ENCODE measurements at places on chromosomes 6 and 20.
A peak's percentile ranks its signal among the peaks of the same experiment; 100 is the strongest.

- no peak for DNase-seq
Observed at GRCh38 chr6:157020398-157020797, 243.2 kb downstream of the ARID1B start.

DNA sequence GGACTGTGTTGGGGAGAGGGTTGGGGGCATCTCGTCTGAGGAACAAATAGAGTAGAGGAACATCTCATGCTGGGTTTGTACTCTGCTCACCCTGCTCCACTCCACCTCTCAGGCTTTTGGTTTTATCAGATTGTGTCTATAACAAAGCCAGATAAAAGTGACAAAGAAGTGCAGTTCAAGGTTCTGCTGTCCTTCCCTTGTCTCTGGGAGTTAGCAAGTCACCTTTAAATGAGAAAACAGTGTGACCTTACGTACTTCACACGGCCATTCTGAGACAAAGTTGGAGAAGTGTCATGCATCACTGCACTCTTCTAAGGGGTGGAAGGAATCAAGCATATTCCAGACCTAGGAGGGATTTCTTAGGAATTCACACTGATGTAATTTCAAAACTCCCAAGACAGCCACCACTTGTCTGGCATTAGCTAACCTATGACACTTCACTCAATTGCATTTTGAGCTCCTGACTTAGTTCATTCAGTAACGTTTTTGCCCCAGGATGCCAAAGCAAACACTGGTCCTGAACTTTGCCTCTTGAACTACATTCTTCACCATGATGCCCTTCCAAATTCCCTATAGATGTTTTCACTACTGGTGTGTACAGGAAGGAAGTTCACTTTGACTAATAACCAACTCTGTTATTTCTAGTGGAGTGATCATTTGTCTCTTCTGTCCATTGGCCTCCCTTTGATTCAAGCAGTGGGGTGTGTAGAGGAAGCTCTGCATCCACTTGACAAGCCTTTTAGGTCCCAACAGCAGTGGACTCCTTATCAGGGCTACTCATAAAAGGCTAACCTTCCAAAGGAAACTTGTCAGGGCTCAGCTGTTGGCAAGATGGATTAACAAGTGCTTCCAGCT lies 647.6 kb upstream of the FLRT3 start:
- peak; percentile 13 for DNase-seq

DNA sequence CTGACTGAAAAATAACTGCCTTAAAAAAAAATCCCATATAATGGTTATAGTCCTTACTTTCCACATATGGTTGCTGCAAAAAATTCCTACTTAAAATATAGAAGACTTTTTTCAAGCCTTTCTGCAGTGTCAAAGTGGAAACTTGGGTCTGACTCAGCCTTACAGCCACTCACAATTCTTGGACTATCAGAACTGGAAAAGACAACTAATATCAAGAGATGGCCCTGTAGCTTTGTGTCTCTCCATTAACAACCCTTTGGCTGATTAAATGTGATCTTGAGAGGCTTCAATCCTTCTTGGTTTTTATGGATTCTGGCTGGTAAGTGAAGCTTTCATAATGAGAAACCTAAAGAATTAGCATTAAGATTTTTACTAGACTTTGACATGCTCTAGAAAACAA lies 307.8 kb downstream of the RNGTT start:
- DNase-seq: no peak

- DNase-seq: no peak
Observed at GRCh38 chr6:37920667-37921066, 101.1 kb downstream of the ZFAND3 start.

GRCh38 chr6:142868917-142869316 lies 76.1 kb downstream of the HIVEP2 start:
- no peak for DNase-seq

DNA sequence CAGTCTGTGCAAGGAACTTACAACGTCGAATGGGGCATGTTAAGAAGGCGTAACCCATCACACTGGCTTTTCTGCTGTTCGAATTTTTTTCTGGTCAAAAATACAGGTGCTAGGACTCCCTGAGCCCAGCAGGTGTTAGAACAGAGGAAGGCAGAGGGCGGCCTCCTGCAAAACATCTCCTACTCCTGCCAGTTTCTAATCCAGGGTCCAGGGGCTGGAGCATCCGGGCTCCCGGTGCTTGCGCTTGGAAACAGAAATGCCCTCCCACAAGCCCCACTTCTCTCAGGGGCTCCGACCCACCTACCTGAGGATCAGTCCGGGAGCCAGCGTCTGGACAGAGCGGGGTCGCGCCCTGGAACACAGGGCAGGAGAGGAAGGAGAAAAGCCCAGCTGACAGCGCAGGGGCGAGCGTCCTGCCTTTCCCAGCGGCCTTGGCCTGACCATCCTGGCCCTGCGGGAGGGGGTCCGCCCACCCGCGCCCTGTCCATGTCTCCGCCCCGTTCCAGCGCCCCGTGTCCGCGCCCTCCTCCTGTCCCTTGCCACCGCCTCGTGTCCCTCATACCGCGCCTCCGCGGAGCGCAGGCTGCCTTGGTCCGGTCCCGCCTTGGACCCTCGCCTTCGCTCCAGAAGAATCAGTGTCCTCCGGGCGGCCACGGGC lies 14.8 kb upstream of the LPA start:
- no peak for DNase-seq

DNA sequence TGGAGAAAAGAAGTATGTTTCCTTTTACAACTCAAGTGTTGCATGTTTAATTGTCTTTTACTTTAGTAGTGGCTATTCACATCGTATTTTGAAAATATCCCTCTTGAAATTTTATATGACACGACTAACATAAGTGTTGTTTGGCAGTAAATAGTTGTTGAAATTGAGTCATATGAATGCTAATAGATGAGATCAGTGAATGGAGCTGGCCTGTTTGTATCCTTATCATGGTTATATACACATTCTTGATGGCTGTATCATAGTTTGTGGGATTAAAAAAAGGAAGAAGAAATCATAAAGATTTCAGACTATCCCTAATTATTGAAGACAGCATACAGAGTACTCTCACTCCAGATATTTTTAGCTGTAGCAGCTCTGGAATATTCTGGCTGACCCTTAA lies 8.2 kb upstream of the RAE1 start:
- no peak for DNase-seq

- DNase-seq: peak; percentile 81
Observed at GRCh38 chr6:17311595-17312311, 30.6 kb downstream of the RBM24 start.

DNA sequence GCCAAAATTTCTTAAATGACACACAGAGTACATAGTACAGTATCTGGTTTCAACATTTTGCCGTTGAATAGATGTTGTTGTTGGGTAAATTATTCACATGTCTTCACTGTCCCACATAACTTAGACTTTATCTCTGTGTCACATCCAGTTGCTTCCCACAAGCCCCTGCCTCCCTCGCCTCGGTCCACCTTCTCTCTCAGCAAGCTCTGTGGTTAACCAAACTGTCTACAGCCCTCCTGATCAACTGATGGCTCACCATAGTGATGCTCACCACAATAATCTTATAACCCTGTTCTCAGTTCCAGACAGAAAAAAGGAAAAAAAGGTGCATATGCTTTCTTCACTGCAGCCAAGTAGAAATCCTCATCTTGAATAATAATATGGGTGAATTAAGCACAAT lies 23.0 kb downstream of the IL17F start:
- no peak for DNase-seq

DNA sequence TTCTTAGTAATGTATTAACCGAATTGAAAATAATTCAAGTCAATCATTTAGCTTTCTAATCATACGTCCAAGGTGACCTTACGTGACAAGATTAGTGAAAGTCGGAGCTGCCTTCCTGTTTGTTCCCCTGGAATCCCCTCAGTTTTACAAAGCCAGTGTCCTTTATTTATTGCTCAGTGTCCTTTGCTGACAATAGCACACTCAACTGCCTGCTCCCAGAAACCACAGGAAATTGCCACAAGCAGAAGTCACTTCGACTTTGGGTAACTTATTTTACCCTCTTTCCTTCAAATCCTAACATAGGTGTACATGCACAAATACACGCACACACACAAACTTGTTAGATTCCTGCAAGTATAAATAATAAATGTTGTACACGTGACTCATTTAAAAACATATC lies 1167.7 kb upstream of the ADGRB3 start:
- no peak for DNase-seq

DNA sequence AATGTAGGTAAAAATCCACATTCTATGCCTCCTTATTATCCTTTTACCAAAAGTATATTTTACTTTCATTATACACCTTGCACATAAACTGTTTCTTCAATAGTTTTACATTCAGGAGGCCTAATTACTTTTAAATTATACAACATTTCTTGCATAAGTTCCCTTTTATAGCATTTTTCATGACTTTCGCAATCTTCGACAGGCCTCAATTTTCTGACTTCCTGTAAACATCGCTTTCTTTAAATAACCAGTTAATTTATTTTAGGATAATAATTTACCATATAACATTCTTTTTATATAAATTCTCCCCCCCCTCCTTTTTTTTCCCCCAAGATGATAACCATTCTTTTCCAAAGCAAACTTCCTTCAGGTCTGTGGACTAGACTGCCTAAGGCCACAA lies 9.2 kb downstream of the SLC35A1 start:
- DNase-seq: no peak

- no peak for DNase-seq
Observed at GRCh38 chr6:128720891-128721290, 162.0 kb upstream of the LAMA2 start.

DNA sequence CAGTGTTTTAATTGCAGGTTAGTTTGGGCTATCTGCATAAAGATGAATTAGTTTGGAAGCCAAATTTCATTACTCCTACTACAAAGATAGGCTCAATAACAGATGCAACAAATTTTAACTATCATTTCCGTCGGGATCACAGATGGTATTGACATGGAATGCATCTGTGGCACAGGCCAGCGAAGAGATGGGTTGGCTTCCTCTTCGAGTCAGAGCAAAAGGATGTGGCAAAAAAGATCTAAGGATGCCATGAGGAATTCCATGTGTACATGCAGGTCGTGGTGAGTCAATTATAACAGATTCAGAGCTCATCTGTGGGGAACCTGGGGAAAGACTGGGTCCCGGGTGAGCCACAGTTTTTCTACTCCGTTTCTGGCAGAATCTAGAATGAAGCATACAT lies 83.0 kb upstream of the CITED2 start:
- DNase-seq: no peak

GRCh38 chr20:8777911-8778310 lies 291.0 kb upstream of the PLCB4 start:
- DNase-seq: no peak

DNA sequence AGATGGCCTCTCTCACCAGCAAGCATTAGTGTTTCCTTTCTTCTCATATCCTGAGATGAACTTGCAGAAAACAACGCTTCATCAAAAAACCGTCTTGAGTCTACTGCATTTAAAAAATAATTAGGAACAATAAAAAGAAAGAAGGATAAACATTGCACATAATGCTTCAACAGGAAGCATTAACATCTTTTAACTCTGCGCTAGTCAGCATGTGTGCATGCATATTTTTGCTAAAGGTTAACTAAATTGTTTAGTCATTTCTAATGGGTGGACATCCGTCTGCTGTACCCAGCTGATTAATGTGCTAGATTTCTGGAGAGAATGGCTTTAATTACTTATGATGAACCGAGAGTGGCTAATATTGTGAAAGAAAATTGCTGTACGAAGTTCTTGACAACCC lies 349.3 kb downstream of the SOX4 start:
- DNase-seq: no peak
